Left hindlimb (tissue), 1 donor: ENCODE measurements at places on chromosomes 1 and 21.

DNA sequence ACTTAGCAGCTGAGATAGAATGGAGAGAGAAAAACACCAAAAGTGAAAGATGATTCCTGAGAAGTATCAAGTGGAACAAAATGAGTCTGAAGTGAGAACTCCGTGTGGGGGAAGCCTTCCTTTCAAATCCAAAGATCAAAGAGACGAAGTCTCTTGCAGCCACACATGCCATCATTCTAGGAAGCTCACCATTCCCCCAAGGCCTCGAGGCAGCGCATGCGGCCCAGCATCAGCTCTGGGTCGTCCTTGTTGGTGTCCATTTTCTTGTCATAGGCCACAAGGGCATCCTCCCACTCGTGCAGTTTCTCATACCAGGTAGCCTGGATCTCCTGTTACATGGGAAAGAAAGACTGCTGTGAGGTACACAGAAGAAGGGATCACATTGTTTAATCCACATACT, 32.2 kb upstream of the ANGPTL7 start:
- DNase-seq = no peak

GRCh38 chr1:36433102-36433501, 17.1 kb downstream of the OSCP1 start:
- DNase-seq = no peak

GRCh38 chr1:114126261-114127095, 27.2 kb downstream of the SYT6 start:
- no peak for DNase-seq

DNA sequence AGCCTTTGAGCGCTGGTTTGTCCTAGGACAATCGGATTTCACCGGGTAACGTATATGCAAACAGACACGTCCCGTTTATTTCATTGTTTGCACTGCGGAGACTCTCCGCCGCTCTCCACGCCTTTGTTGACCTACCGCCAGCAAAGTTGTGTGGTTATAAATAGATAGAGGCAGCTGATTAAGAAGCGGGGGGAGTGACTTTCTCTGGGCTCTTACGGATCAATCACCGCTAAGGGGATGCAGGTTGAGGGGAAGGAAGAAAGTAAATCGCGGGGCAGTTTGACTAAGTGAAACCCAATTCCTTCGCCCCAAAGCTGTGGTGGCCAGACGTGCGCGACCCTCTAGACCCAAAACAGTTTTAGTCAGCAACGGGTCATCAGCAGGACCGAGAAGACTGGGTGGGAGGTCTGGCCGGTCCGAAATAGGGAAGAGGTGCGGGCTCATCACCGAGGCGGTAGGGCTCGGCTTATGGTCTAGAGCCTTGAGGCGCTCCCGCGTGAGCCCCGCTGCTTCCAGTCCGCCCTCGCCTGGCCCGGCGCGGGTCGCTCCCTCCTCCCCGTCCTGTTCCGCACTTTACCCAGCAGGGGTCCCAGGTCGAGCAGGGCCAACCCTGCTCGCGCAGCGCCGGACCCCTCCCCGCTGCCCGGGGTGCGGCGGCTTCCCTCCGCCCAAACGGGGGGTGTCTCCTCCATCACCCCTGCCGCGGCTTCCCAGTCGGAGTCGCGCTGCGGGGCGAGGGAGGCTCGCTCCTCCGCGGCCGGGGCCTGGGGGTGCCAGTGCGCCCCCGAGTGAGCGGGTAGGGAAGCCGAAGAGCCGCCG, 120.8 kb upstream of the RRP15 start:
- DNase-seq = peak; percentile 45

GRCh38 chr1:61111084-61112004, 29.0 kb downstream of the NFIA start:
- no peak for DNase-seq

DNA sequence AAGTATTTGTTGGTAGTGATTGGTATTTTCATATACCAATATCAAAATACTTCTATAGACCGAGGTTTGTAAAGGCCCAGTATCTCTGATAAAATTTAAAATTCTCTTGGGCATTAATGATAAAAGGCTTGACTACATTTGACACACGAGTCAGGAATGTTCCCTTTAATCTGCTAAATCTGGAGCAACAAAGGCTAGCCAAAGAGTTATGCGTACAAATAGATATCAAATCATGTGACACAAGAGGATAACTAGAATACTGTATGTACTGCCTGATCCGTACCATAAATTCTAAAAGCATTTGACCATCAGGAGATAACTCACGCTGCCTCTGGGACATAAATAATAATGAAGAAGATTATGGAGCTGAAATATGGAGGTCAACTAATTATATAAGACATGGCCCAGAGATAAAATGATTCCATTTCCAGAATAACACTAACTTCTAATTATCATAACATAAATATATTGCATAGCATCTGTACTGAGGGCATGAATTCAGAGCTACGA, 64.2 kb upstream of the SH3GLB1 start:
- no peak for DNase-seq

DNA sequence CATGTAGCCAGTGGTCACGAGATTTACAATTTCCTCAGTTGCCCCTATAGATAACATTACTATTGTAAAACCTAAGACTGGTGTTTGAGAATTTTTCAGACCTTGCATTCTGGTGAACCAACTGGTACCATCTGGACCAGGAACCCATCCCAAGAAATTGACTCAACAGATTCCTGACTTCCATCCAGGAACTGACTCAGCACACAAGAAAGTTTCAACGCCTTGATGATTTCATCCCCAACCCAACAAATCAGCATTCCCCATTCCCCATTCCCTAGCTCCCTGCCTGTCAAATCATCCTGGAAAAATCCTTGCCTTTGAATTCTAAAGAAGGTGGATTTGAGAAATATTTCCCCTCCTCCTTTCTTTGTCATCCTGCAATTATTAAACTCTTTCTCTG, 529.8 kb upstream of the PRMT6 start:
- no peak for DNase-seq

- peak; percentile 16 for DNase-seq
Observed at GRCh38 chr21:44349847-44350772, 3.3 kb upstream of the TRPM2 start.
